ENCODE measurements at places on chromosomes 3 and 15. TPM values are rescaled to one million over a fixed set of nuclear protein-coding genes. Genes with fewer than 3 reads are reported as not detected.

The STX19 gene
- 5.9 TPM for total RNA-seq

The STRA6 gene
- 1.0 TPM for total RNA-seq

The MON1A gene
- 12.5 TPM for total RNA-seq

The GOLGA8J gene
- total RNA-seq, result not detected

The SLC28A1 gene
- total RNA-seq, result 0.59 TPM

The BCHE gene
- total RNA-seq, result 0.33 TPM

DNA sequence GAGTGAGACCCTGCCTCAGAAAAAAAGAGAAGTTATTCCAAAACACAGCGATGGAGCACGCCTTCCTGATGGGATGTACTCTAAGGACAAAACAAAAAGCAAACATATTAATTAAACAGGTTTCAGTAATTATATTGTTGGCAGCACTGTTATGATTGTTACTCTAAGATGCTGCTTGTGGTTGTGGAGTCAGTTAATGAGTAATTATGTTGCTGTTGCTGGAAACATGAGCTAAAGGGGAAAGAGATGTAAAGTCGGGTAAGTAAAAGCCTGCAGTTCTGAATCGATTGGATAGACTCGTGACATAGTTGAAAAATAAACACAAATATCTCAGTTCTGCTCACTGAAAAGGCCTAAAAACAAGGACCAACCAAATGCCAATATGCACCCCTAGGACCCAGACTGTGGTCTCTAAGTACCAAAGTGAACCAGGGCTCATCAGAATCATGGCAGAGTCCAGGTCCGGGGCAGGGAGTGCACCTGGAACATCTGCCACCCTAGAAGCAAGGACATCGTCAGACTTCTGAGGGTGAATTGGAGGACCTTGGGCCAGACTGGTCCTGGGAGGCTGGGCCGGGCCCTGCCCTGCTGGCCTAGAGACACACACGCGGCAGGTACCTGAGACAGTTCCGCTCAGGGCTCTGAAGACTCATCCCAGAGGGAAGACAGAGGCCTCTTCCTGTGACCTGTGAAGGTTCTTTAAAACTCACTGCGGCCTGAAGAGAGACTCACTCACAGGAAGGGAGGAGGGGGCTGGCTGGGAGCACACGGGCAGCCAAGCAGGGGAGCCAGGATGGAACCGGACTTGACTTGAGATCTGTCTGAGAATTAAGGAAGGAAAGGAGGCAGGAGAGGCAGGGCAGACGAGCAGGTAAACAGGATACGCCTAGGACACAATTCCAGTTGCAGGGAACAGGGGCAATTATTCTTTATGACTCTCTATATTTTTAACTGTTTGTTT is 140.5 kb downstream of the LRRK1 start:
- DNase-seq, result no peak

- DNase-seq, result no peak
These were observed 292.1 kb downstream of the VPS13C start for GRCh38 chr15:61768131-61768530.

DNA sequence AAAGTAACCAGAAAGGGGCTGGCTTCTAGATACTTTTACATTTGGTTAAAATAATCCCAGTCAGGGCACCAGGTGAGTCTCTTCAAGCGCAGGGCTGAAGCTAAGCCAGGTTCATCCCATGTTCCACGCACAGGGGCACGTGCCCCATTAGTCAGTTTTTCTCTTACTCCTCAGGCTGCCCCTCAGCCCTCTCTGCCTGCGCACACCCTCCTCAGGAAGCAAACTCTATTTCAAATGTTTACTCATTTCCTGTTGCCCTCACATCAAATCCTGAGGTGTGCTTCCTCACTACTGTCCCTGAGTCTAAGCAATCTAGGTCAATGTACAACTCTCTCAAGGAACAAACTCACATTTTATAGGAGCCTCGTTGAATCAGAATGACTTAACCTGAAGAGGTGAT is 48.5 kb downstream of the THBS1 start:
- no peak for DNase-seq

DNA sequence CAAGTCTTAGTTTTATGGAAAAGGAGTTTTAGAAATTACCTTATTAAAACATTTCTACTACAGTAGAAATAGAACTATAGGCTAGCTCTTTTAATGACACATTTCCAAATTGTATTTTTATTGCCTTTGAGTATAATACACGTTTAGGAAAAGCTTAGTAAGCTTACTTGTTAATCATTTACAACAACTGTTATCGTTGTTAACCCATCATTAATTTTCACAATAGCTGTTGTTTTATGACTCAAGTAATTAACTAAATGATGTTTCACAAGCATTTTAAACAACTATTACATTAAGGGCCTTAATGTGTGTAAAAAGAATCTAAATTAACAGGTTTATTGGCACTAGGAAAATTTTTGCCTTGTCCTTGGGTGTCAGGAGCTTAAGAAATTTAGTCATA is 120.5 kb upstream of the THRB start:
- DNase-seq, result no peak

DNA sequence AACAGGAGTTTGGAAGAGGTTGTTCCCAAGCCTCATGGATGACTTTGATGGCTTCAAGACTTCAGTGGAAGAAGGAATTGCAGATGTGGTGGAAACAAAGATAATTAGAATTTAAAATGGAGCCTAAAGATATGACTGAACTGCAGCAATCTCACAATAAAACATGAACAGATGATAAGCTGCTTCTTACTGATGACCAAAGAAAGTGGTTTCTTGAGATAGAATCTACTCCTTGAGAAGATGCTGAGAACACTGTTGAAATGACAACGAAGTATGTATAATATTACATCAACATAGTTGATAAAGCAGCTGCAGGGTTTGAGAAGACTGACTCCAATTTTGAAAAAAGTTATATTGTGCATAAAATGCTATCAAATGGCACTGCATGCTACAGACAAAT is 21.2 kb downstream of the MYO9A start:
- no peak for DNase-seq

DNA sequence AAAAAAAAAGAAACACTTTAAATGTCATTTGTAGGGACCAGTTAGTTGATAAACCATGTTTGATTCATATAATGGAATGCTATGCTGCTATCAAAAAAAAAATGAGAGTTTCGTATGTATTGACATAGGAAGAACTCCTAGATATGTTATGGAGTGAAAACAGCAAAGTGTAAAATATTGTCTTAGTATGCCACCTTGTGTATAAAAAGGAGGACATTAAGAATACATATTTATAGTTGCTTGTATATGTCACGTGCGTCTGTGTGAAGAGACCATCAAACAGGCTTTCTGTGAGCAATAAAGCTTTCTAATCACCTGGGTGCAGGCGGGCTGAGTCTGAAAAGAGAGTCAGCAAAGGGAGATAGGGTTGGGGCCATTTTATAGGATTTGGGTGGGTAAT is 39.5 kb downstream of the KBTBD8 start:
- DNase-seq, result no peak

- DNase-seq, result no peak
These were observed 754.2 kb downstream of the OTOL1 start for GRCh38 chr3:162250782-162251181.

DNA sequence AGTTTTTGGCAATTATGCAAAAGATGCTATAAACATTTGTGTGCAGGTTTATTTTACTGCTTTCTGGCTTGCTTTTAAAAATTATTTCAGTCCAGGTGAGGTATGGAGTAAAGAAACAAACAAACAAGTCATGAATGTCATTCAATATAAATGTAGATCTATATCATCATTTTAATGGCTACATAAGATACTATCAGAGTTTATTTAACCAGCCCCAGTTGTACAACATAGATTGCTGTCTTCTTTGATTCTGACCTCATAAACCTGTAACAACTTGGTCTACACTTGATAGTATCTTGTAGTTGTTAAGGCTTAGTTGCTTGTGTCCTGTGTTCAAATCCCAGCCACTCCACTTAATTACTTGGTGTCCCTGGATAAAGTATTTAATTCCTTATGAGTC is 46.0 kb upstream of the RNU6-1 start:
- no peak for DNase-seq

- DNase-seq, result no peak
These were observed 40.3 kb downstream of the CFAP100 start for GRCh38 chr3:126434931-126435411.

- DNase-seq, result no peak
These were observed 215.9 kb upstream of the PEX5L start for GRCh38 chr3:180252683-180253082.

DNA sequence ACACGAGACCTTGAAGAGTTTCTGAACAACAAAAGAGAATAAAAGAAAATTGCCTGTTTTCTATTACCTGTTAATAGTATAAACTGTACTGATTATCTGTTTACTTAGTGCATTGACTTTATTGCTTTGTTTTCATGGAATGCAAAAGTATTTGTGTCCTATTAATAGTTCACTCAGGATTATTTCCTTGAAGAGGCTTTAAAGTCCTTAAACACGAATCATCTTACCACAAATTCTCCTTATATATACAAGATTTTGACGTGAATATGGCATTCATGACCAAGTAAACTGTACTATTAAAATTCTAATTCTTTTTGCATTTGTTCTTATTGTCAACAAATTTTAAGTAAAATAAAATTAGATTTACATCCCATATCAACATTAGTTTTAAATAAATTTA is 513.0 kb downstream of the NTRK3 start:
- no peak for DNase-seq
